ENCODE measurements at places on chromosomes 2 and 18.

DNA sequence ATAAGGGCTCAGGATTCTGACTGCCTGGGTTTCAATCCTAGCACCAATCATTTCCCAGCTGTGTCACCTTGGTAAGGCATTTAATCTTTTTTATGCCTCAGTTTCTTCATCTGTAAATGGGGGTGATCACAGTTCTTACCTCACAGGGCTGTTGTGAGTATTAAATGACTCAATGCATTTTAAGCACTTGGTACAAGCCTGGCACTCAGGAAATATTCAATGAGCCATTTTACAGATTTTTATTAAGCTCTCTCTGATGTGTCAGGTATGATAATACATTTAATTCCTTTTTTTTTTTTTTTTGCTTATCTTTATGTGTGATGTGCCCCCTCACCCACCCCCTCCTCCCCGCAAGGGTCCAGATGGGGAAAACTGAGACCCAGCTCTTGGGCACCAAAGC lies 12.0 kb downstream of the SPEG start:
- no peak for DNase-seq

DNA sequence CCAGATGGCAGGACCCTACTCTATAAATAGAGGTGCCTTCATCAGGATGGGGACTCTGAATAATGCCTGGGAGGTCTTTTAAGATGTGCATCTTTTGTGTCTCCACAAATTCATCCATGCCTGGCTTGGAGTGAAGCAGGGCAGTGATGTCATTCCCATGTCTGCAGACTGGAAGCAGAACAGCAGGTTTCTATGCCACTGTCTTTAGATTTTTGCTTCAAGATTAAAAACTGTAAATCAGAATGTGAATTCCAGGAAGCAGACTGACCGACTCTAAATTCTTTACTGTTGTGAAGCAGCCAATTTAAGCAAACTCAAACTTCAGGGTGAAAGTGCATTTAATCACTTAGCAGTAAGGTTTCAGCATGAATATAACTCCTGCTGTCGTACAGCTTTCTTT lies 159.3 kb downstream of the SCG2 start:
- DNase-seq: no peak

- no peak for DNase-seq
Measured at GRCh38 chr18:47909484-47909883, 21.0 kb downstream of the SMAD2 start.

DNA sequence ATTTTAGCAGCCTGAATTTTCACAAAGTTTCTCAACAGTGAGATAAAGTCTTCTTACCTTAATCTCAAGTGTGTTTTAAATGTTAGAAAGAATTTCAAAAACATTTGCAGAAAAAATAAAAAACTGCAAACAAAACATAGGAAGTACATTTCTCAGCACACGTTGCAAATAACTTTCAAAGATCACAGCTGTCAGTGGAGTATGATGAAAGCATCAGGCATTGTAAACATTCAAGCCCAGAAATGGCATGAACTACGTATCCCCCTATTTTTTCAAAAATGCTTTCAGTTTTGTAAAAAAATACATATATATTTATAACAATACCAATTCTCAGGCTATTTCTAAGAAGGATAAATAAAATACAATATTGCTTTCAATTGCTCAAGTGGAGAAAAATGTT lies 320.6 kb upstream of the TFPI start:
- DNase-seq: no peak

GRCh38 chr2:26364669-26365068 lies 18.1 kb upstream of the ADGRF3 start:
- no peak for DNase-seq

DNA sequence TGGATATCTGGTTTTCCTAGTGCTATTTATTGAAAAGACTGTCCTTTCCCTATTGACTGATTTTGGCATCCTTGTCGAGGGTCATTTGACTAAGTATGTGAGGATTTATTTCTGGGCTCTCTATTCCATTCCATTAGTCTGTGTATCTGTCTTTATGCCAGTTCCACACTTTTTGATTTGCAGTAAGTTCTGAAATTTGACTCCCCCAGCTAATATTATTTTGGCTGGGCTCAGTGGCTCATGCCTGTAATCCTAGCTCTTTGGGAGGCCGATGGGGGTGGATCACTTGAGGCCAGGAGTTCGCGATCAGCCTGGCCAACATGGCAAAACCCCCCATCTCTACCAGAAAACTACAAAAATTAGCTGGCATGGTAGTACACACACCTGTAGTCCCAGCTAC lies 46.8 kb upstream of the GAREM2 start:
- DNase-seq: no peak

DNA sequence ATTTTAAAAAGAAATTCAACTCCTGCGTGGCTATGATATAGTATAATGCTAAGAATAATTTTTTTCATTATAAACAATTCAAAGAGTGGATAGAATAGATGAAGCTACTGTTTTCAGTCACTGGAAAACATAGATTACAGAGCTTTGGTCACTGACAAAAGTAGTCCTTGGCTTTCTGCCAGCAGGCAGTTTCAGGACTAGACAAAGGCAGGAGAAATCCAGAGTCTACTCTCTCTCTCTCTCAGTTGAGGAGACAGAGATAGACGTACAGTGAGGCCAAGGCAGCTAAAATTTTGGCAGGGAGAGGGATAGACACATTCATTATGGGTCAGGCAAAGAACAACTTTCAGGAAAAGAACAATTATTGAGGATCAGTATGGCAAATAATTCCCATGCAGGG lies 491.4 kb upstream of the CRIM1 start:
- DNase-seq: no peak

GRCh38 chr2:48605482-48606175 lies 12.0 kb upstream of the GTF2A1L start:
- no peak for DNase-seq

- no peak for DNase-seq
Measured at GRCh38 chr2:237670641-237671040, 43.3 kb downstream of the LRRFIP1 start.

DNA sequence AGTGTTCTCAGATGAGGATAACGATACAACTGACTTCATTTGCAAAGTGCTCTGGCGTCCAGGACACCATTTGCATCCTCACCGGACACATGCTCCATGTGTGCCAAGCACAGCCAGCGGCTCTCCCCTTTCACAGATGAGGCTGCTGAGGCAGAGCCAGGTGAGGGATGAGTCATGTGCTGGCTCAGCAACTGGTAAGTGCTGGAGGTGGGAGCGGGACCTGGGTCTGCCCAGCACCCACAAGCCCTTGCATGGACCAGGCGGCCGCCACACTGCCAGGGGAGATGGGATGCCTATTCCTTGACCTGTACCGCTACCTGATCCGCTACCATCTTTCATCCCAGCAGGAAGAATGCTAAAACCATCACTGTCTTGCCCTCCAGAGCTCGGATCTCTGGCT lies 86.2 kb upstream of the ASB18 start:
- DNase-seq: no peak

DNA sequence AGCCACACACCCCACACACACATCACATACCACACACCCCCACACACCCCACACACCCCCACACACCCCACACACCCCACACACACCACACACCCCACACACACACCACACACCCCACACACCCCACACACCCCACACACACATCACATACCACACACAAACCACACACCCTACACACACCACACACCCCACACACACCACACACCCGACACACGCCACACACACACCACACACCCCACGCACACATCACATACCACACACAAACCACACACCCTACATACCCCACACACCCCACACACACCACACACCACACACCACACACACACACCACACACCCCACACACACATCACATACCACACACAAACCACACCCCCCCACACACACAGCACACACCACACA lies 22.4 kb downstream of the TWIST2 start:
- DNase-seq: no peak

DNA sequence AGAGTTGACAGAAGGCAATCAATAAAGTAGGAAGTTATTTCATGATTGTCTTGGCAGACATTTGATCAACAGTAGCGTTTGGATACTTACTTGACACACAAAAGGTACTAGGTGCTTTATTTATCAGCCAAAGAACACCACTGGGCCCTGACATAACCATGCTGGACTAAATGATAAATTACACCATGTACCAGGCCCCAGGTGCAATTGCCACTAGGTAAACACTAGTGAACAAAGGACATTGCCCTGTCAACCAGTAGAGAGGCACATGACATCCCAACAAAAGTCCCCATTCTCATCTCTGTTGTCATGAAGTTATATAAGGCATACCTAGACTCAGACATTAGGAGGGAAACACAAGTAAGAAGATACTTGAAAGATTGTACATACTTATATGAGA lies 747.2 kb downstream of the SATB2 start:
- no peak for DNase-seq

GRCh38 chr18:33745871-33746545 lies 168.0 kb downstream of the ASXL3 start:
- no peak for DNase-seq

DNA sequence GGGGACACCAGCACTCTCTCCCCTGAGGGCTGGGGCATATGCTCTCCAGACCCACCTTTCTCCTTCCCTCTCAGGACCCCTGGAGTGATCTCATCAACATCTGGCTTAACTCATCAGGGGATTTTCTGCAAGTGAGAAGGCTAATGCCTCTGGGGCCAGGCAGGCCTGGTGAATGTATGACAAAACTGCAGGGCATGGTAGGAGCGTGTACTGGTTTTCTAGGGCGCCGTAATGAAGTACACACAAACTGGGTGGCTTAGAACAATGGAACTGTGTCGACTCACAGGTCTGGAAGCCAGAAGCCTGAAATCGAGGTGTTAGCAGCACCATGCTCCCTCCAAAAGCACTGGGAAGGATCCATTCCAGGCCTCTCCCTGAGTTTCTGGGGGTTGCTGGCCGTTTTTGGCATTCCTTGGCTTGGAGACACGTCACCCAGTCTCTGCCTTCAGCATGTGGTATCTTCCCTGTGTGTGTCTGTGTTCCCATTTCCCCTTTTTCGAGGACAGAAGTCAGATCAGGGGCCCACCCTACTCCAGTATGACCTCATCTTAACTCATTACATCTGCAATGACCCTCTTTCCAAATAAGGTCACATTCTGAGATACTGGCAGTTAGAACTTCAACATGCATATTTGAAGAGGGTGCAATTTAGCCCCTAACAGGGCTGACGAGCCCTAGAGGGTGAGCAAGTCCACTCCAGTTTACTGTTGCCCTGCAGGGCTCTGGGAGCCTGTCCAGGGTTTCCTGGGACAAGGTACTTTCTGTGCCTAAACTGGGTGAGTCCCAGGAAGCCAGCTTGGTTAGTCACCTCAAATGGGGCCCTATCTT lies 45.5 kb upstream of the CAB39 start:
- DNase-seq: no peak

- no peak for DNase-seq
Measured at GRCh38 chr2:117058366-117058765, 756.1 kb upstream of the DDX18 start.

- no peak for DNase-seq
Measured at GRCh38 chr2:207459990-207460757, 69.6 kb upstream of the CREB1 start.

DNA sequence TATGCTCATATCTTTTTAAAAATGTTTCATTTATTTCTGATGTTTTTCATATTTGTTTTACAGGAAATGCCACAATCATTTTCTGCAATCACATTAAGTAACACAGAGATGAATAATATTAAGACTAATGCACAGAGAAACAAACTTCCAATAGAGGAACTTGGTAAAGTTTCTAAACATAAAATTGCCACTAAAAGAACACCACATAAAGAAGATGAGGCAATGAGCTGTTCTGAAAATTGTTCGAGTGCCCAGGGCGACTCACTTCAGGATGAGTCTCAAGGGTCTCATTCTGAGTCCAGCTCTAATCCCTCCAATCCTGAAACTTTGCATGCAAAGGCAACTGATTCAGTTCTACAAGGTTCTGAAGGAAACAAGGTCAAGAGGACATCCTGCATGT lies 70.4 kb downstream of the APLF start:
- no peak for DNase-seq

DNA sequence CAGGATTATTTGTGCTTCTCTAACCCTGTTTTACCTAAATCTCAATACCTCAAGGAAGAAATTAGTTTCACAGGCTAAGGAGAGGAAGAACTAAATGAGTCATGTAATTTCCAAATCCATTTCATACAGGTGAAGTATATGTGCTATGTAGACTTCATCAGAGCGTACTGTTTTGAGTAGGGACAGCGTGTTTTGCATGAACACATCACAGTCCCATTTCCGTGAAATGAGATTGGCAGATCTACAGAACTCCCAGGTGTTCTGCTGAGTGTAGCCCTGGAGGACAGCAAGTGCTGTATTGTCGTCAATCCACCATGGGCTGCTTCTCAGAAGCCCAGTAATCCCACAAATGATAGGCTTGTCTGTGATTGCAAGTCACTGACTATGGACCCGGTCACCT lies 97.7 kb downstream of the XRCC5 start:
- no peak for DNase-seq

- no peak for DNase-seq
Measured at GRCh38 chr2:177631680-177632079, 239.1 kb downstream of the AGPS start.

- no peak for DNase-seq
Measured at GRCh38 chr2:5720426-5720825, 28.2 kb downstream of the SOX11 start.

DNA sequence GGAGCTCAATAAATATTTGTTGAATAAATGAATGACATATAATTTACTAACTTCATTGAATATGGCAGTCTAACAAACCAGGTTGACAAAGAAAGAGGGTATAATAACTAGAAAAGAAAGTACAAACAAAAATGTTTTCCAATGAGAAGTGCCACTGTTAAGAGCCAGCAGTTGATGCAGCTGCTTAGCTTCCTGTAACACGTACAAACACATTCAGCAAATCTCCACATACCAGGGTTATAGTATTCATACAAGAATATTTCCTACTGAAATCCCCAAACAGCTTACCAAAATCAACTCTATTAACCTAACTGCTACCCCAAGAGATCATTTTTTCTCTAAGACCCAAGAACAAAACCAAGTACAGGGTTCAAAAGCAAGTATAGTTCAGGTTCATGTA lies 77.7 kb downstream of the THADA start:
- no peak for DNase-seq

- DNase-seq: no peak
Measured at GRCh38 chr2:37585295-37585908, 86.0 kb downstream of the CDC42EP3 start.

- DNase-seq: no peak
Measured at GRCh38 chr2:70907130-70908057, 28.3 kb upstream of the ATP6V1B1 start.

GRCh38 chr2:18788592-18788991 lies 199.2 kb upstream of the NT5C1B start:
- no peak for DNase-seq

GRCh38 chr2:125471963-125472362 lies 1184.0 kb upstream of the GYPC start:
- no peak for DNase-seq

- DNase-seq: no peak
Measured at GRCh38 chr2:120262761-120263428, 10.2 kb downstream of the RALB start.

- DNase-seq: no peak
Measured at GRCh38 chr2:127086990-127087790, 19.8 kb downstream of the BIN1 start.
